ENCODE measurements at places on chromosomes 7 and 10.

DNA sequence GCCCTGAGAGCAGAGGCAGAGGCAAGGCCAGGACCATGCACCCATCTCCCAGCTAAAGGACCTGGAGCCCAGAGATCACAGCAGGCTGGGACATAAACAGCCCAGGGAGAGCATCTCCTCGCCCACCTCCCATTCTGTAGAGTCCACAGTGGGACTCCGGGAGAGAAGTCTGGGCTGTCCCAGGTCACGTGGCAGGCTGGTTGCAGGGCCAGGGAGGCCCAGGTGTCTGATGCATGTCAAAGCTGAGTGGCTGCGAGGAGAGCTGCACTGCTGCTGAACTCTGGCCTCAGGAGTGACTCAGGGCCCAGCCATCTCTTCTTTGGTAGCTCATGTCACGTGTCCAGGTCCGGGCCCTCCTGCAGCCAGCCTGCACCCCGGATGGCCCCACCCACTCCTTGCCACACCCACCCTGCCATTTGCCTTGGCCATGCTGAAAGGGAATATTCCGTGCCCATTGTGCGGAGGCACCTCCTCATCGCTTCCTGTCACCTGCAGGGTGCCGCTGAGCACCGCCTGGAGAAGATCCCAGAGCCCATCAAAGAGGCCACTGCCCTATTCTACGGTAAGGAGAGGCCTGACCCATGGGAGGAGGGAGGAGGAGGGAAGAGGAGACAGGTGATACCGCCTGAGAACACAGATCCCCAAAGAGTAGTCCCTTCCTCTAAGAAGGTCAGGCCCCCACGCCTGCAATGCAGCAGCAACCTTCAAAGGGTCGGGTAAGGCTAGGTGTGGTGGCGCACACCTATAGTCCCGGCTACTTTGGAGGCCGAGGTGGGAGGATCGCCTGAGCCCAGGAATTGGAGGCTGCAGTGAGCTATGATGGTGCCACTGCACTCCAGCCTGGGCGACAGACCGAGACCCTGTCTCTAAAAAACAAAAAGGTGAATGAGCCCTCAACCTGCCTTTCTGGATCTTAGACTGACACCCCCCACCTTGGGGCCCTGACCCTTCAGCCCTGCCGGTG lies 12.6 kb upstream of the SH2B2 start:
- DNase-seq, result peak; percentile 43

DNA sequence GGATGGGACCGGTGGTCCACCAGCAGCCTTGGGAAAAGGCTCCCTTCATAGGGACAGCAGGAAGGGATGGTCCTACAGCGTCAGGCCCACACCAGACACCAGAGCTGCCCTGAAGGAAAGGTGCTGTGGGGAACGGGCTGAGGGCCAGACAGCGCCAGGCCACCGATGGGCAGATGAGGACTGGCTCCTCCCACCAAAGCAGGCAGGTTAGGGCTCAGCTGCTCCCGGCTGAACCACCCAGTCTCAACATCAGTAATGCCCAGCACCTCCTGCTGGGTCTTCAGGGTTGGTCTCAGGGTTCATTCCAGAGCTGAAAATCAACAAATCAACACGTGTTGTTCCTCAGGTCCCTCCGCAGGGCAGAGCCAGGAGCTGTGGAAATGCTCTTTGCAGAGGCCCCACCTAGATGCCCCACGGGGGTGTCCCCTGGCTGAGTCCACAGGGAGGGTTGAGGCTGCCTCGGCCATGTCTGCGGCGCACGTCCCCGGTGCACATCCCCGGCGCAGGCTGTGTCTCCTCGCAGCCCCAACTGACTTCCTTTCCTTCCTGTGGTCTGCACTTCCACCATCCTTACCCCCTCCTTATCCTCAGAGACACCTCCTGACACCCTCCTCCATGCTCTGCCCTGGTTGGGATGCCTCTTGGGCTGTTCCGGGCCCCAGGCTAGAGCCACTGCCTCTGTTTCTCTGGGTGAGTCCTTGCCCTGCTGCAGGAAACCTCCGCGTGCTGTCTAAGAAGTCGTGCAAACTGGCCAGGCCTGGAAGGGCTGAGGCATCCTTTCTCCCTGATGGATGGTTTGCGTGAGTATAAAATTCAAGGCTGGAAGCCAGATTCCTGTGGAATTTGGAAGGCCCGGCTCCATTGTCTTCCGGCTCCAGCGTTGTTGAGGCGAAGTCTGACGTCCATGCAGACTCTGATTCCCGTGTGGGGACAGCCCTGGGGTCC lies 32.8 kb upstream of the CFAP46 start:
- peak; percentile 56 for DNase-seq

DNA sequence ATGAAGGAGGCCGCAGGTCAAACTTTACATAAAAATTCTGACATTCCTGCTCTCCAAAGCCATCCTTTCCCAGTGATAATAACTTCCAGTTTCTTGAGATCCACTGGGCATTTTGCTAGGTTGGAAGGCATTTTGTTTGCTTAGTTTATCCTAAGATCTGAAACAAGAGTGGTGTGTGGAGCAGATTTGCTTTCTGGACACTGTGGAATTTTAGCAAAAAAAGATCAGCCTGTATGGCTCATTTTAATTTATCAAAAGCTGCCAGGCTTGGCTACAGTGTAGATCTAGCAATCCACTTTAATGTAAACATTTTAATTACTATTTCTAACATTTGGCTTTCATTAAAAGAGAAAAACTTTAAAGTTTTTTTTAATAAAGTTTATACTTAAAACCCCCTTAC lies 124.8 kb downstream of the SAMD9 start:
- DNase-seq, result no peak

- DNase-seq, result peak; percentile 85
These were observed 2.1 kb downstream of the PCOLCE start for GRCh38 chr7:100604028-100604975.

- DNase-seq, result no peak
These were observed 62.7 kb downstream of the ARID5B start for GRCh38 chr10:61964059-61964709.

DNA sequence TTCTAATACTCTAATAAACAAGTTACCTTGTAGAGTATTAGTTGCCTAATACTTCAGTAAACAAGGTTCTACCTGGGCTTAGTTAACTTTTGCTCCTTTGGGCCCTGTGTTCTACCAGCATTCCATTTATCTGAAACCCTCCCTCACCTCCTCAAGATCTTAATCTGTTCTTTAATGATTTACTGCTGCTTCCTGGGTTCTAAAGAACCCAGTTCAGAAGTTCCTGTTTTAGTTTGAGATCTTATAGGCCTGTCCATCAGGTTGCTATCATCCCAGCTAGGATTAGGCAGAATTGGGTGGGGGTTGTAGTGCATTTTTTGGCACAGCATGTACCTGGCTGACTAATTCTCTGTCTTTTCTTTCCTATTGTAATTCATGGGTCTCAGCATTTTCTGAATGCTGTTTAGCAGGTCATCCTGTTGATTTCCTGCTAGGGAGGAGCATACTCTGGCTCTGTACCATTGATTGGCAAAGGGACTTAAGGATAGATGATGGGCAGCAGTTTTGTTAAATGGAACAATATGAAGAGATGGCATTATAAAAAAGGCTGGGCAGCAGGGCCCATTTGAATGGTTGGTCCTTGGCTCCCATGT lies 53.7 kb upstream of the TMEM248 start:
- DNase-seq, result no peak

GRCh38 chr7:4282434-4283223 lies 399.5 kb upstream of the FOXK1 start:
- DNase-seq, result no peak

DNA sequence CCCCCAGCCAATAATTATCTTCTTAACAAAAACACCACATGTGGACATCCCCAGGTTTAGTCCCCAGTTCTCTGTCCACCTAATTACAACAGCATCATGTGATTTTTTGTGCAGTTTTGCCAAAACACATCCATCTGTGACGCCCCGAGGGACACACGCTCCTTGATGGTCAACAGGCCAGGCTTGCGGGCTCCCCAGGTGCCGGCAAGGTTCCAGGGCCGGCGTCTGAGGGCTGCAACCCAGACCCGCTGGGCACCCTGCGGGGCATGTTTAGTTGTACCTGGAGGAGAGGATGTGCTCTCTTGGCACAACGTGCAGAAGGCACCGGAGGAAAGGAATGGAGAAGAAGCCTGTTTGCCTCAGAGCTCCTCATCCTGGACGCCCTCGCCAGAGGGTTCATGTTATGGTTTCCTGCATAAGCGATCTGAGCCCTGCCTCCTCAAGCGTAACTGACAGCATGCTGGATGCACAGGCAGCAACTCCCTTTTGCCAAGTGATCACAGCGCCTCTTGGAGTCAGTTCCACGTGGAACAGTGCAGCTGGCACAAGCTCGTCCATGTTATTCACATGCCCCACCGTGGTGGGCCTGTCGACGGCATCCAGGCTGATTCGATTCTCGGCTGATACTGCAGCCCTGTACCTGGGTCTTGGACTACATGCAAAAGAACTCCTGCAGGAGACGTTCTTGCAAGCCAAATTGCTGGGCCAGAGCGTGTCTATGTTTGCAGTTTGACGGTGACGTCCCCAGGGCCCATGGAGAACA lies 41.6 kb downstream of the JAKMIP3 start:
- no peak for DNase-seq

DNA sequence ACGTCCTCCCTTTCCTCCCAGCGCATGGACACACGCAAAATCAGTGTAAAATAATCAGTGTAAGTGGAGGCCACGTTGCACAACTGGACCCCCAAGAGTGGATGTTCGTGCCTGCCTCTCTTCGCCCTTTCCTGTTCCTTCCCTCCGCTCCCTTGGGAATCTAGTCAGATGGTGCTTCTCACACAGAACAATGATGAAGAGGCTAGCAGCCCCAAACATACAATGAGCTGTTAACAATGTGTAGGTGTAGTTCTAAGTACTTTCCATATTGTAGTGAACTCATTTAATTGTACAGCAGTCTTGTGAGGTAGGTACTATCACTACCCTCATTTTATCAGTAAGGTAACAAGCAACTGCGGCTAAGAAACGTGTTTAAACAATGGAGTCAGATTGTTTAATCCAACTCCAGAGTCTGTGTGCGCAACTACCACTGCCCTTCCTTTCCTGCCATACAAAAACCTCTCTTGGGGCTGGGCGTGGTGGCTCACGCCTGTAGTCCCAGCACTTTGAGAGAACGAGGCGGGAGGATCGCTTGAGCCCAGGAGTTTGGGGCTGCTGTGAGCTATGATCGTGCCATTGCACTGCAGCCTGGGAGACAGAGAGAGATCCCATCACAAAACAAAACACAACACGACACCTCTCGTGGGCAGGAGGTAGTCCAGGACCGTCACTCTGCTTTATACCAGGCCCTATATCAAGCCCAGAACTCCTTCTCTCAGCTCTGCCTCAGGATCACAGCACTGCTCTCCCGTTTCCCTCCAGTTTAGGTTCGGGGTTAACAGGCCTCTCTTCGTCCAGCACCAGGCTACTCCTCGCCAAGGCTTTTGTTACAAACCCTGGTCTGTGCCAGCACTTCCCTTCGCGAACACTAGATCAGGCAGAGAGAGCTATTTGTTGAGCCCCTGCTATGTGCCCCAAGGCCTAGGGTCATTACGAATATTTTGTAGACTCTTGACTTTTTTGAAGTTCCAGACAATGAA lies 1.1 kb downstream of the FKBP9 start:
- DNase-seq, result peak; percentile 75

- no peak for DNase-seq
These were observed 193.1 kb downstream of the WDR37 start for GRCh38 chr10:1249142-1249920.

GRCh38 chr10:17059197-17059688 lies 70.4 kb downstream of the CUBN start:
- DNase-seq, result peak; percentile 100

GRCh38 chr7:139840776-139841175 lies 11.7 kb downstream of the TBXAS1 start:
- DNase-seq, result no peak

GRCh38 chr10:7811000-7811399 lies 7.3 kb upstream of the TAF3 start:
- DNase-seq, result no peak

DNA sequence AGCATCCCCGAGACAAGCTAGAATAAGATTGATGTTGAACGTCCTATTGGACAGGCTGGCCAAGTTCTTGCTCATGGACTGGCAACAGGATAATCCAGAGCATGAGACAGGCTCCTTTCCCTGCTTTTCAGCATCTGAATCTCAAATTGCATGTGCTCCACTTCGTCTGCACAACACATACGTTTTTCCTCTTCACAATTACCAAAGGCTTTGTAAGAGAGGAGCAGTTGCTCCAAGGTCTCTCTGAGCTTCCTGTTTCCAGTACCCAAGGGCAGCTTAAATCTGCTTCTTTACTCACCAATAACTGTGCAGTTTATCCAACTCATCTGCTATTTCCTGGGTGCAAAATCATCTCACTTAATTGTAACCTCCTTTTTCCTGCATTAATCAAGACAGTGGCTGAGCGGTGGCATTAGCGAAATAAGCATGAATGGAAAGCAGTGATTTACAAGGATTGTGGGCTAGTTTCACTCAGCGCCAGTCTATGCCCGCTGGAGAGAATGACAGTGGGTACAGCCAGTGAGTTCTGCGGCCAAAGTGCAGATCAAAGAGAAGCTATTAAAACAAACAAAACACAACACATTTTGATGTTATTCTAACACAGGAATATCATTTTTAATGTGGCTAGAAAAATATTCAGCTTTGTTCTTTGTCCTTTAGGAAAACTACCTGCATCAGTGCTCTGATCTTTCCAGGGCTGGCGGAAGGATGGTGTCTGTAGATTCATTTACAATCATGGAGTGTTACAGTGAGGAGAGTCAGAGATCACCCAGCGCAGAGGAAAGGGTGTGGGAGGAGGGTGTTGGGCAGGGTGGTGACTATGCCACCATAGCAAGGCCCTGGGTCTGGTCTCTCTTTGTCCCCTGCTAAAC lies 79.8 kb downstream of the CHN2 start:
- peak; percentile 73 for DNase-seq

DNA sequence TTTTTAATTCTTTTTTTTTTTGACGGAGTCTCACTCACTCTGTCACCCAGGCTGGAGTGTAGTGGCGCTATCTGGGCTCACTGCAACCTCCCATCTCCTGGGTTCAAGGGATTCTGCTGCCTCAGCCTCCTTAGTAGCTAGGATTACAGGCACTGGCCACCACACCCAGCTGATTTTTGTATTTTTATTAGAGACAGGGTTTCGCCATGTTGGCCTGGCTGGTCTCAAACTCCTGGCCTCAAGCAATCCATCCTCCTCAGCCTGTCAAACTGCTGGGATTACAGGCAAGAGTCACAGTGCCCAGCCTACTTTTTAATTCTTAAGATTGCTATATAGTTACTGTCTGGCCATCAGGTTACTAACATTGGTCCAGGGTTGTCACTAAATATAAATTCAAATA lies 59.6 kb downstream of the ZNF277 start:
- peak; percentile 14 for DNase-seq

GRCh38 chr7:146185844-146186243 lies 69.2 kb downstream of the CNTNAP2 start:
- no peak for DNase-seq

DNA sequence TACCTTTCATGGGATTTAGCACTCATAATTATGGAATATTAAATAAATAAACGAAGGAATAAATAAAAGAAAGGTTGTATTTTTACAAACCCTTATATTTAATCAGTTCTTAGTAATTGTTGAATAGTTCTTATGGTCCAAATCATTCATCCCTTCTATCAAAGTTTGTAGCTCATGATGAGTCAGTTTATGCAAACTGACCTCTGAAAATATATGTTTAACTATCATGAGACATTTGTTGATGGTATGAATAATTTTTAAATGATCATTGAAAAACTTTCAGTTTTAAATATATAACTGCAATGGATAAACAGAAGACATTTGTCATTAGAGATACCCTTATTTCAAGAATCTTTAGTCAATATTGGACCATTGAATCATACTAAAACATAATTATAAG lies 411.2 kb upstream of the LRRTM3 start:
- no peak for DNase-seq
